Upper lobe of left lung (tissue), 6 donors: ENCODE measurements at places on chromosomes 5 and 9. TPM values are rescaled to one million over a fixed set of nuclear protein-coding genes. Genes with fewer than 3 reads are reported as not detected.

DNA sequence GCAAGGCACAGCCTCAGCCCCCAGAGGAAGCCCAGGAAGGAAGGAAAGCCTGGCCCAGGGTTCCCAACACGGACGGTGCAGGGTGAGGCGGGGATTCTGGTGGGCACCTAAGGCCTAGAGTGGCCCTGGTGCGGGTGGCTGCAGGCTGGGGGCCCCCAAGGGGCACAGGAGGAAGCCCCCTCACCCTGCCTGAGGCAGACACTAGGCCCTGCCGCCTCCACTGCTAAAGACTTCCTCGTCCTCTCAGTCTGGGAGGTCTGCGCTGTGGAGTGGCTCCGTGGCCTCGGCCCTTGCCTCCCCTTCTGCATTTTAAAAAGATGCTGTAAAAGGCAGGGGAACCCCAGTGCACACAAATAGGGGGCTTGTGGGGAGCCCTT is 3.4 kb downstream of the SLC9A3 start:
- peak; percentile 63 for DNase-seq
- no peak overlapping the region for H3K27ac ChIP-seq
- no peak overlapping the region for H3K4me3 ChIP-seq
- peaks cover 43% of the 10 kb centered on the region for H3K27me3 ChIP-seq
- no peaks in the 10 kb centered on the region for H3K36me3 ChIP-seq
- peaks cover 14% of the 10 kb centered on the region for H3K4me1 ChIP-seq

Gene IL9
- total RNA-seq: not detected

Gene LCN1
- total RNA-seq: not detected

Gene SOX30
- total RNA-seq: not detected

Gene SLC6A3
- total RNA-seq: 1.2 TPM

DNA sequence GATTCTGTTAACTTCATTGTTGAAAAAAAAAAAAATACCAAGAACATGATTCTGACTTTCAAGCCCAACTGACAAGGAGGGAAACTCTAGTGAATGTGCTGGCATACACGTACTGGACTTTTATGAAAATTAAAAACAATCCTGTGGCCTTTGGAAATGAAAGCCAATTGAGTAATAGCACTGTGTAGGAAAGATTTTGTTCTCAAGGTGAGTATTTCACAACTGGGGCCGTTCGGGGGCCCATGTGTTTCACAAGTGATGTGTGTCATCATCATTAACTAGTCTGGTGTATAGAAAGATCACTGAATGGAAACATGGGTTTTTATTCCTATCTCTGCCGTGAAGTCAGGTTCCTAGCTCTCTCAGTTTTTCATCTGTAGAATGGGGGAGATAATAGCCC is 605.0 kb upstream of the CLINT1 start:
- DNase-seq: no peak
- no peak overlapping the region for H3K4me3 ChIP-seq
- no peaks in the 10 kb centered on the region for H3K36me3 ChIP-seq
- no peaks in the 10 kb centered on the region for H3K27me3 ChIP-seq
- H3K27ac ChIP-seq: no peak overlapping the region
- H3K4me1 ChIP-seq: peaks cover 6% of the 10 kb centered on the region

Gene PCSK1
- total RNA-seq: not detected

Gene SLC1A3
- total RNA-seq: 36.9 TPM

DNA sequence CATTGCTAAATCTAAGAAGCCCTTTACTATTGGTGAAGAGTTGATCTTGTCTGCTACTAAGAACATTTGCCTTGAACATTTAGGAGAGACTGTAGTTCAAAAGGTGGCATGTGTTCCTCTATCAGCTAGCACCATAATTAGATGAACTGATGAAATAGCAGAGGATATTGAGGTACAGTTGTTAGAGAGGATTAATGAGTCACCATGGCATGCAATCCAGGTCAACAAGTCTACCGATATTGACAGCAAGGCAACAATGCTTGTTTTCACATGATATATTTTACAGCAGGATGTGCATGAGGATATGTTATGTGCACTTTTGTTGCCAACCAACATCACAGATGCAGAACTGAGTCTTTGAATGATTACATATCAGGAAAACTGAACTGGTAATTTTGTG is 134.3 kb upstream of the CDH9 start:
- no peaks in the 10 kb centered on the region for H3K27me3 ChIP-seq
- H3K4me3 ChIP-seq: no peak overlapping the region
- DNase-seq: no peak
- H3K27ac ChIP-seq: no peak overlapping the region
- no peaks in the 10 kb centered on the region for H3K36me3 ChIP-seq

Gene TYRP1
- total RNA-seq: 3.3 TPM

DNA sequence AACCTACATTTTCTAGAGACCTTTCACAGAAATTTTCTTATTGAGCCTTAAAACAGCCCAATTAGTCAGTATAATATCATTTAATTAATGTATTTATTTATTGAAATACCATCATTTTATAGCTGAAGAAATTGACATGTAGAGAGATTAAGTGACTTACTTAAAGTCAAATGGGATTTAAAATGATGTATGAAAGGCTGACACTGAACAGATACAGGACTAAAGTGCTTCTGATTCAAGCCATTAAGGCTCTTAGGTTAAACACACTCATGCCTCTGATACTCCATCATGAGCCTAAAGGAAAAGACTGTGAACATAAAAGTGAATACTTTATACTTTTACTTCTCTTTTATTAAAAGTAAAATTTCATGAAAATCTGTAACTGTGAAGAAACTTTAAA is 12.8 kb downstream of the C9orf72 start:
- DNase-seq: no peak
- no peaks in the 10 kb centered on the region for H3K27me3 ChIP-seq
- H3K4me3 ChIP-seq: no peak overlapping the region

GRCh38 chr5:126499853-126500342 is 76.7 kb downstream of the GRAMD2B start:
- peaks cover 29% of the 10 kb centered on the region for H3K4me1 ChIP-seq
- no peak overlapping the region for H3K4me3 ChIP-seq
- DNase-seq: no peak
- H3K36me3 ChIP-seq: no peaks in the 10 kb centered on the region
- H3K27me3 ChIP-seq: no peaks in the 10 kb centered on the region
- no peak overlapping the region for H3K27ac ChIP-seq

- H3K4me3 ChIP-seq: no peak overlapping the region
- no peak overlapping the region for H3K27ac ChIP-seq
- H3K4me1 ChIP-seq: peaks cover 9% of the 10 kb centered on the region
- no peaks in the 10 kb centered on the region for H3K27me3 ChIP-seq
Measured at GRCh38 chr5:57494104-57495098, 11.8 kb upstream of the ACTBL2 start.
